ENCODE measurements at places on chromosomes 11 and 22. TPM values are rescaled to one million over a fixed set of nuclear protein-coding genes. Genes with fewer than 3 reads are reported as not detected.

- no peaks in the 10 kb centered on the region for H3K36me3 ChIP-seq
- H3K27me3 ChIP-seq = no peaks in the 10 kb centered on the region
- no peak overlapping the region for H3K4me3 ChIP-seq
- no peak for DNase-seq
- H3K4me1 ChIP-seq = no peaks in the 10 kb centered on the region
Measured at GRCh38 chr11:126853732-126854131, 146.8 kb downstream of the KIRREL3 start.

TMEM191C gene
- 0.42 TPM for total RNA-seq

- H3K27me3 ChIP-seq = no peaks in the 10 kb centered on the region
- DNase-seq = no peak
- peaks cover 100% of the 10 kb centered on the region for H3K36me3 ChIP-seq
- no peak overlapping the region for H3K27ac ChIP-seq
- no peak overlapping the region for H3K4me3 ChIP-seq
Measured at GRCh38 chr22:21764038-21764804, 28.6 kb upstream of the YPEL1 start.

- DNase-seq = no peak
- H3K4me1 ChIP-seq = peaks cover 36% of the 10 kb centered on the region
- no peak overlapping the region for H3K27ac ChIP-seq
- H3K27me3 ChIP-seq = no peaks in the 10 kb centered on the region
Measured at GRCh38 chr11:126396965-126397364, 41.5 kb downstream of the ST3GAL4 start.

- H3K36me3 ChIP-seq = no peaks in the 10 kb centered on the region
- H3K4me3 ChIP-seq = no peak overlapping the region
- no peaks in the 10 kb centered on the region for H3K4me1 ChIP-seq
- H3K27me3 ChIP-seq = no peaks in the 10 kb centered on the region
- DNase-seq = no peak
Measured at GRCh38 chr11:93389737-93390136, 59.2 kb downstream of the DEUP1 start.

APOA5 gene
- not detected for total RNA-seq
